NCI-H524 treated with DMSO at 0.1 percent for 48 hours (cell line): ENCODE measurements at places on chromosomes 6 and 20.

DNA sequence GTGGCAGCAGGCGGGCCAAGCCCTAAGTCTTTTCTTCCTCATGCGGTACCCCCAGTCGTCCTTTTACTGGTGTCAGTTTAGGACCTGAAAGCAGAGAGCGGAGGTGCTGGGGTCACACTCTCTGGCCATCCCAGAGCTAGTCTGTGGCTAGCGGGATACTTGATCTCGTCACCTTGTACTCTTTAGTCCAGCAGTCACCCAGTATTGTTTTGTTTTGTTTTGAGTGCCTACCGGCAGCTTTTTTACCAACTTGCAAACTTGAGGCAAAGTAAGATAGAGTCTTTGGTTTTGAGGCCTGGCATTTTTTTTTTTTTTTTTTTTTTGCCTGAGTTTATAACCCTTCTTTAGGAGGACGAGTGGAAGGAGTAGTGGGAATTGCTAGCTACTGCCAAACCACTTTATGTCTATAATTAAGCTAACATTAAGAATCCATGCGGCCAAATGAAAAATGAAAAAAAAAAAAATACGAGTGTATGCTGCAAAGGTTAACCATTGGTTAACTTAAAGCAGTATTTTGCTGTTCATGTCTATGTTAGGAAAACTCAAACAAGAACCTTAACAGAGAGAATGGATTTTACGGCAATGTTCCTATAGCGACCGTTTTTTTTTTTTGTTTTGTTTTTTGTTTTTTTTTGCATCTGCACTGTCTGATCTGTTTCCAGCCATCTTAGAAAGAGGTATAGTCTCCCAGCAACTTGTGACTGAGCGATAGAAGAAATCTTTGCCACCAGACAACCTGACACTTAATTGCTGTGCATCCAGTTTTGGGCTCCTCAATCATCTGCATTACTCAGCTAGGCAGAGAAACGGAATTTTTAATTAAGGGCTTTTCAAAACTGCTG is 56.9 kb downstream of the FAM217A start:
- DNase-seq = no peak

GRCh38 chr20:18849131-18849530 is 35.5 kb downstream of the SCP2D1 start:
- DNase-seq = peak; percentile 93

DNA sequence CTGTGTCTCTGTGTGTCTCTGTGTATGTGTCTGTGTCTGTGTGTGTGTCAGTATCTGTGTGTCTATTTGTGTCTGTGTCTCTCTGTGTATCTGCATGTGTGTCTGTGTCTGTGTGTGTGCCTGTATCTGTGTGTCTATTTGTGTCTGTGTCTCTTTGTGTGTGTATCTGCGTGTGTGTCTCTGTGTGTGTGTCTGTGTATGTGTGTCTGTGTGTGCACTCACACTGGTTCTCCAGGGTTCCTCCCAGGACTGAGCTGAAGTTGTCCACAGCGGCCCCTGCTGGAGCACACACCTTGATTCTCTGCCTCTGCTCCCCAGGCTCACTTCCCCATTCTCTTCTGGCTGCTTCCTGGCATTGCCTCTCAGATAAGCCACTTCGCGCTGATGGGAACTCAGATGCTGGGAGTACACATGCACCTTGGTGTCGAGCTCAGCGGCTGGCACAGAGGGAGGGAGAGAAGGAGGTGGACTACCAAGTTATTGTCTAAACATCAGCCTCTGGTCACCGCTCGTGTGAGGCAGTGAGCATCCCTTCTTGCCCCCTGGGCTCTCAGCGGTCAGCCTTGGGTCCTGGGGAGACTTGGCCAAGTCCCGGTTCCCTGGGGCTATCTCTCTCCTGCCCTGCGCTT is 104.9 kb upstream of the NXT1 start:
- DNase-seq = no peak

- DNase-seq = no peak
Measured at GRCh38 chr20:48761874-48762273, 65.9 kb downstream of the PREX1 start.

DNA sequence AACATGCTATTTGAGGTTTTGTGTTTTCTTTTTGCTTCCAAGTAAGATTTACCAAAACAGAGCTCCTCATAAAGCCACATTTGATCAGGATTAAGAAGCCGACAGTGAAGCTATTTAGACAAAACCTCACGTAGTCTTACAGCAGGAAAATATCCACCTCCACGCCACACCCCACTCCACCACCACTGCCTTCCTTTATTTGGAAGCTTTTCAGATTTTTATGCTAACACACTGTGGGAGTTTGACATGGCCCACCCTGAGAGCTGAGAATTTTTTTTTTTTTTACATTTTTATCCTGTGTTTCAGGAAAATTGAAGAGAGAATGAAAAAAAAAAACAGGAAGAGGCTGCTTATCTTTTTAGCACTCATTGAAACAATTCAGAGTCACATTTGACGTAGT is 104.8 kb upstream of the MC3R start:
- DNase-seq = no peak

GRCh38 chr20:40390654-40391053 is 298.4 kb downstream of the MAFB start:
- no peak for DNase-seq

- DNase-seq = no peak
Measured at GRCh38 chr6:148448369-148449012, 105.9 kb downstream of the SASH1 start.

GRCh38 chr6:37020381-37020780 is 14.9 kb downstream of the FGD2 start:
- no peak for DNase-seq

- DNase-seq = no peak
Measured at GRCh38 chr6:159577564-159577963, 115.5 kb downstream of the SOD2 start.

GRCh38 chr6:148530394-148530953 is 187.8 kb downstream of the SASH1 start:
- no peak for DNase-seq

GRCh38 chr6:56770011-56770520 is 127.4 kb upstream of the DST start:
- DNase-seq = no peak

GRCh38 chr6:26223228-26223627 is 136.0 kb downstream of the HFE start:
- DNase-seq = no peak

DNA sequence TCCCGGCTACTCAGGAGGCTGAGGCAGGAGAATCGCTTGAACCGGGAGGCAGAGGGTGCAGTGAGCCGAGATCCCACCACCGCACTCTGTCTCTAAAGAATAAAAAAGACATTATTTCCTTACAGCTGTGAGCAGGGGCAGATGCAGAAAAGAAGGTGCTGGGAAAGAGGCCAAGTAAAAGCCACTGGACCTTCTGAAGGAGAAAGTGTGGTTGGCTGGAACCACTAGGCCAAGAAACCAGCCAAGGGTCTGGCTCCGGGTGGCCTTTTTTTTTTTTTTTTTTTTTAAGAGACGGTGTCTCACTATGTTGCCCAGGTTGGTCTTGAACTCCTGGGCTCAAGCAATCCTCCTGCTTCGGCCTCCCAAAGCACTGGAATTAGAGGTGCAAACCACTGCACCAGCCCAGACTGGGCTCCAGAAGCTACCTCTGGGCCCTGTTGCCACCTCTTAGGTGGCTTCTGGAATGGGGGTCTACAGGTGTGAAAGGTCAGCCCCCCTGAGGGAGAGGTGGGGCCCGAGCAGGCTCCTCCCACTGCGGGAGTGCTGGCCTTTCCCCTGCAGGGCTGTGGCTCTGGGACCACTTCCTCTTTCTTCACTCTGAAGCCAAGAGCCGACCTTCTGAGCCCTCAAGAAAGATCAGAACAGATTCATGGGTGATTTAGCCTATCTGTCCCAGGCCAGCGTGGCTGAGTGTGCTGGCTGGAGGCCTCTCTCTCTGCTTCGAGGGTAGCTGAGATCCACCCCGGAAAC is at the start of gene FGD2:
Gene FGD2, plus strand, starts transcription at position 595 of the 750 bp plus-strand sequence. CDS start 163 bp downstream, outside the sequence.
- no peak for DNase-seq

GRCh38 chr6:30738532-30738931 is 4.0 kb downstream of the FLOT1 start:
- DNase-seq = no peak

GRCh38 chr20:346640-347316 is at the start of gene NRSN2:
TSS of gene NRSN2 (plus strand) at chr20:347111. CDS start at chr20:349644, 2,533 bp downstream.
- peak; percentile 92 for DNase-seq

DNA sequence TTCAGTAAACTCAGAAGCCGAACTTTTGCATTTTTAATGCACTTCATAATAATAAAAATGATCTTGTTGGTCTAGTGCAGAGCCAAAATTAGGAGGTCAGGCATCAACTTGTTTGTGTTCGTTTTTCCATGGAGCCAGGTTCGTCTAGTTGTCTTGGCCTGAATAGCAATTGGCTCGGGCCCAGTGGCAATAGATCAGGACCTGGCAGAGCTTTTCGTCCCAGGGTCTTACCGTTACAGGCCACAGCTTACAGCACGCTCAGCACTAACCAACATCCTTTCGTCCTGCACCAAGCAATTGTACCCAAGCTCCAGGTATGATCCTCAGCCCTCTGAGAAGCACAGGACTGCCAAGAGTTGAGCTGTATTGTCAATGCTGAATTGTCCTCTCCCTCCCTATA is 240.5 kb upstream of the PLN start:
- DNase-seq = no peak

- DNase-seq = peak; percentile 18
Measured at GRCh38 chr20:64102647-64103354, 4.6 kb downstream of the NPBWR2 start.

- no peak for DNase-seq
Measured at GRCh38 chr6:43665376-43665775, 20.5 kb downstream of the RSPH9 start.

GRCh38 chr6:10522929-10523573 is 1.9 kb downstream of the GCNT2 start:
- DNase-seq = no peak

DNA sequence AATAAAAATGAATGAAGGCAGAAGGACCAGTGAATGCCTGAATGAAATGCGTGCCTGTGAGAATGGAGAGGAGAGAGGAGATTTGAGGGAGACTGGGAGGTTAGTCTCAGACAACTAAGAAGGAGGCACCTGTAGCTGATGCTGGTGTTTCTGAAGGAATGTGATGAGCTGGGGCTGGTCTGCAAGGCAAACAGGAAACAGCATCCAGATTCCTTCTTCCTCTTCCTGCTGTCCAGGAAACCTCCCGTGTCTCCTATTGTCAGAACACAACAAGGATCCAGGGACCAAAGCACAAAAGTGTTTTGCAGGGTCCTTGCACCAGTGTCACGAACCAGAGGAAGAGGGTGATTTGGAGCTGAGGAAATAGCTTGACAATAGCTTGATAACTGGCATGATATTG is 50.4 kb upstream of the TAB2 start:
- DNase-seq = no peak

DNA sequence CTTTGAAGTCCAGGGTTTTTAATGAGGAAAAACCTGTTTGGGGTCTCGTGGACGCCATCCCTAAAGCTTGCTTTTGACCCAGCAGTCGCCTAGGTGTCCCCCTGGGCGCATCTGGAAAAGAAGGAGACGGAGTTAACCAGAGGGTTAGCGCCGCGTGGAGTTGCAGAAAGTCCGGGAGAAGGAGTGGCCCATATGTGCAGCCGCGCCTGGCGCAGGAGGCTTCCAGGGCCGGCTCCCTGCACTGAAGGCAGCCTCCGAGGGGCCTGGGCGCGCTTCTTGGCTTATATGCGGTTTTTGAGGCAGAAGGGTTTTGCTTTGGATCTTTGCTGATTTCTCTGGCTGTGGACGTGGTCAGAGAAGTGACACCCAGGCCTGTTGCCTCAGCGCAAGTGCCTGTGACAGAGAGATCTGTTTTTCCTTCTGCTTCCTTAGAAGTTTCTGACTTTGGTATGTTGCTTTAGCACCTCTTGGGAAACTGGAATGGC is 987 bp downstream of the TMEM181 start:
- DNase-seq = no peak

DNA sequence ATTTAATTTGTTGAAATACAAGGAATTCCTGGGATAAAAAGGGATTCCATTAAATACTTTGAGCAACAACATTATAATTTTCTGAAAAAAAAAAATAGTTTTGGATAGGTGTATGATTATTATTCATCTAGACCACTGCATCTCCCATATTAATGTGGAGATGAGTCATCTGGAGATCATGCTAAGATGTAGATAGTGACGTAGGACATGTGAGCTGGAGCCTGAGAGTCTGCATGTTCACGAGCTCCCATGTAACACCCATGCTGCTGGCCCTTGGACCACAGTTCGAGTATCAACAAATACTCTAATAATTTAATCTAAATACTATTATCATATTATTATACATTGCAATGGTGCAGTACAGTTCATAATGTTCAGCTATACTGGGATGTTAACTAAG is 91.6 kb downstream of the EPM2A start:
- DNase-seq = no peak

GRCh38 chr20:41861772-41862422 is 243.7 kb upstream of the CHD6 start:
- DNase-seq = no peak

DNA sequence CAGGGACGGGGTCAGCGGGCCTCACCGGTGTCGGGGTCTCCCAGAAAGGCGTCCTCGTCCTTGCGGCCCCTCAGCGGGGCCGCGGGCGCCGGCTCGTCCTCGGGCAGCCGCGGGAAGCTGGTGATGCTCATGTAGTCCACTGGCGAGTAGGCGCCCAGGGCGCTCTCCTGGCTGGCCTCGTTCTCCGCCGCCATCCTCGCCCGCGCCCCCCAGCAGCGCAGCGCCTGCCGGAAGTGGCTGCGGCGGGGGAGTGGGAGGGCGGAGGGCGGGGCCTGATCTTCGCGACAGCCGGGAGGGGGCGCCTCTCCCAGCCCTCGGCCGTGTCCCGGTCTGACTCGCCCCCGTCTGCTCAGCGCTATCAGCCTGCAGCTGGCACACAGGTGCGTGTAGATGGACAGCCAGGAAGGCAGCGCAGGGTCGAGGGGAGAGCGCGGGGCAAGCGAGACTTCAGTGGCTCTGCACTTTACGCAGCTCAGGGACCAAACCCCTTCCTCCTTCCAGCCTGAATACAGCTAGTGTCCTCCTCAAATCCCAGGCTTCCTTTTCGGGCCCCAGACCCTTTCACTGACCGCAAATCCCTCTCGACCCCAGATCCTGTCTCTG is at the start of gene GGT7:
Gene GGT7, minus strand, starts transcription at position 235 of the 603 bp plus-strand sequence. Its CDS starts 41 bp downstream, at position 194.
- DNase-seq = peak; percentile 43

GRCh38 chr6:47752801-47753200 is 29.0 kb upstream of the OPN5 start:
- DNase-seq = no peak

DNA sequence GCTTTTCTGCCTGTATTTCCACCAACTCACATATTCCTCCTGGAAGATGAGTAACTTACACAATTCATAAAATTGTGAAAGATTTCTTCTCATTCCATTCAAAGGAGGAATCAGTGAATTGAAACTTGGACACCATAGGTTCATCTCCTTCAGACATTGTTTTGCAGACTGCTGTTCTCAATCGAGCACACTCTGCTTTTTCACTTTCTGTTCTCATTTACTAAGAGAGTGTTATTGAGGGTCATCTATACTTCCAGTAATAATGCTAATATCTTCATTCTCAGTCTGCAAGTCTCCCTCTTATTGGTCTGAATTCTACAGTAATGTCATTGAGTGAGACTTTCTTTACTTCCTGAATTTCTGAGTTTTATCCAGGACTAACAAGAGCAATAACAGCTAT is 67.5 kb upstream of the FUT9 start:
- DNase-seq = no peak

- no peak for DNase-seq
Measured at GRCh38 chr6:76441875-76442274, 369.4 kb upstream of the IMPG1 start.

- no peak for DNase-seq
Measured at GRCh38 chr6:82702574-82702973, 339.0 kb downstream of the TPBG start.
